ENCODE measurements at places on chromosomes 3 and 15. TPM values are rescaled to one million over a fixed set of nuclear protein-coding genes. Genes with fewer than 3 reads are reported as not detected.

Gene ITIH4
- 4.6 TPM for total RNA-seq

Gene CSPG4
- total RNA-seq = not detected

Gene GP5
- not detected for total RNA-seq

Gene CHRM5
- not detected for total RNA-seq

Gene RARB
- not detected for total RNA-seq

Gene CLDN18
- total RNA-seq = not detected

Gene SMAD6
- total RNA-seq = 14.6 TPM

Gene HCLS1
- 241 TPM for total RNA-seq

Gene IGSF11
- total RNA-seq = not detected

Gene TMEM207
- not detected for total RNA-seq

Gene IL20RB
- 3.1 TPM for total RNA-seq

Gene HES1
- total RNA-seq = 3.0 TPM

Gene ARPP21
- 1.1 TPM for total RNA-seq

Gene PAQR5
- not detected for total RNA-seq

Gene ERICH6
- total RNA-seq = not detected

Gene MUSTN1
- 1.7 TPM for total RNA-seq

Gene NOX5
- not detected for total RNA-seq

Gene GABRR3
- total RNA-seq = not detected

Gene DRD3
- total RNA-seq = not detected

Gene IQCH
- 5.8 TPM for total RNA-seq

Gene OR5K3
- total RNA-seq = not detected

Gene ATP13A5
- total RNA-seq = not detected

Gene ENTPD3
- not detected for total RNA-seq

Gene RTP1
- total RNA-seq = not detected

Gene CPNE9
- total RNA-seq = not detected

Gene DCLK3
- not detected for total RNA-seq

Gene RLBP1
- total RNA-seq = not detected

Gene TJP1
- total RNA-seq = 0.32 TPM

Gene GOLGA8S
- total RNA-seq = 0.09 TPM

Gene CACNA2D2
- 0.21 TPM for total RNA-seq

Gene ACKR4
- 3.8 TPM for total RNA-seq

Gene MEX3B
- total RNA-seq = 5.8 TPM
